ENCODE measurements at places on chromosomes 6 and 20. TPM values are rescaled to one million over a fixed set of nuclear protein-coding genes. Genes with fewer than 3 reads are reported as not detected.

DNA sequence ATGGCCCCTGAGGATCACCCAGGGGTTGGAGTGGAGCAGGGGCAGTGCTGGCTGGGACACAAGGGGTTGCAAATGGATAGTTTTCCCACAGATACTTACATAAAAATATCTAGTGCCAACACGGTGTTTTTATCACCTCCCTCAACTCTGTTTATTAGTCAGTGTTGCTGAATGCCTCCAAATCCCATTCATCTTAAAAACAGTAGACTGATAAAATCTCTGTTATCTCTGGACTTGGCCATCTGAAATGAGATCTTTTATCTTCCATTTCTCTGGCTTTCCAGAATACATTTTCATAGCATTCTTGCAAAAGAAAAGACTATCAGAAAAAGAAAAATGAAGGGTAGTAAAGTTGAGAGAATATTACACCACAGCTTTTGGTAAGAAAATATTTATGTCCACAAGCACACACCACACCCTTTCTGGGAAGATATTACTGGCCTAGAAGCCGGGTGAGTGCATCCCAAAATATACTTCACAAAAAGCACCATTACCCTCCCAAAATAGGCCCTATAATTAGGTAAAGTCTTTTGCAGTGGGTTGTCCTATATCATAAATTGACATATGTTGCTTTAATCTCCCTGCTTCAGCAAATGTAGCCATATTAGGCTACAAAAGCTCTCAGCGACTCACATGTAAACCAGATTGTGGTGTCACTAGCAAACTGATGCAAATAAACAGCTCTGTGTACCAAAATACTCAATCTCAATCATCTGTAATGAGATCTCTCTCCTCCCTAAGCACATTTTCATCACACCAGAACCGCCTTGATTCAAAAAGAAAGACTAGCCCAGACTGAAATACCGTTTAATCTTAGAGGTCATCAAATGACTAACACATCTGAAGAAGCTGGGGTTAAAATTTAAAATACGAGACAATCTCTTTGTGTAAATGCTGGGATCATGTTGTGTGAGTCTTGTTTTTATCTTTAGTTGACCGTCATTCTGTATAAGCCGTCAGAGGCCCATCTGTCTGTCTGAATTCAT lies 96.7 kb downstream of the FYN start:
- H3K4me3 ChIP-seq: no peak overlapping the region
- H3K27ac ChIP-seq: no peak overlapping the region
- no peaks in the 10 kb centered on the region for H3K36me3 ChIP-seq
- no peaks in the 10 kb centered on the region for H3K27me3 ChIP-seq

DNA sequence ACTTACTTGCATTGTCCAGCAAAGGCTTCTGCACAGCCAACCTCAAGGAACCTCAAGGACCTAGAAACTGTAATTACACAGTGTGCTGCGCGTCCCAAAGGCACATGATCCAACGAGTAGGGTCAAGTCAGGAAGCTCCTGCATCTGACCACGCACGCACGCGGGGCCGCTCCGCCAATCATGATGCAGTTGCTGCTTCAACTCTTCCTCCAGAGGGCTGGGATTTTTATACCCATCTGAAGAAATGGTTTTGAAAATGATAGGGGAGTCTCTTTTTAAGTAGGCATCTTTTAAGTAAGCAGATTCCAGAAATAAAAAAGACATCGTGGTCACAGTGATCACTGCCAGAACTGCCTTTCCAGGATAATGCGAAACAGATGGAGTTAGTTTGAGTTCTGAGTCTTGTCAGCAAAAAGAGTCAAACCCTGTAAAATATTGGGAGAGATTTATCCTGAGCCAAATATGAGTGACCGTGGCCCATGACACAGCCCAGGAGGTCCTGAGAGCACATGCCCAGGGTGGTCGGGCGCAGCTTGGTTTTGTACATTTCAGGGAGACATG lies 34.0 kb downstream of the KIF25 start:
- no peak for DNase-seq
- no peaks in the 10 kb centered on the region for H3K36me3 ChIP-seq
- H3K27ac ChIP-seq: no peak overlapping the region
- H3K4me1 ChIP-seq: peaks cover 12% of the 10 kb centered on the region

Gene ABHD16B
- total RNA-seq: not detected

Gene CSTF1
- total RNA-seq: 36.8 TPM

All from thyroid gland (tissue), 4 donors.